ENCODE measurements at places on chromosomes 5 and 9.

GRCh38 chr9:33265211-33265865, 489 bp downstream of the CHMP5 start:
- DNase-seq: no peak

DNA sequence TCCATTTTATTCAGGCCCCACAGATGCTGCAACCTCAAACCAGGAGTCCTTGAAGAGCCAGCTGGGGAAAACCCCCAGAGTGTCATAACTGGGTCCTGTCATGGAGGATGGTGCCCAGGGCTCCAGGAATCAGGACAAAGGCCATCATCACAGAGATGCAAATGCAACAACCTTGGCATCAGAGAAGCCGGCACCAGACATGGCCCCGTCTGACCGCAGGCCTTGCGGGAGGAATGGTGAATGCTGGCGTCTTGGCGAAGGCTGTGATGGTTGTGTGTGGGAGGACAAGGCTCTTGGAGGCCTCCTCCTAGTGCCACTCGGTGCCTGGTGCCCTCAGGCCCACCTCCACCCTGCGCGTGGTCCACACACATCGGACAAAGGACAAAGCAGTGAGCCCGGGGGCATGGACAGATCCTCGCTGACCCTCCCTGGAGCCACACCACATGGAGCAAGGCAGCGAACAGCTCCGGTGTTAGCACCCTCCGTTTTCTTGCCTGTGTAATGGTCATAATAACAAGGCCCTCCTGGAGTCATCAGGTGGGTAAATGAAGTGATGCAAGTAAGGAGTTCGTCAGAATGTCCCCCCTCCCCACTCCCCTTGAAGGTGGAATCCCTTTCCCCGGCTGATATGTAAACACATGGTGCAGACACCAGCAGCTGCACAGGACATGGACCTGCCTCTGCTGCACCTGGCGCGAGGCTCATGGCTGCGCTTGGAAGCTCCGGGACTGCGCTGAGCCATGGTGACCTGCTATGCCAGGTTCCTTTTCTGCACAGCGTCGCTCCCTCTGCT, 380.7 kb downstream of the IRX2 start:
- no peak for DNase-seq

DNA sequence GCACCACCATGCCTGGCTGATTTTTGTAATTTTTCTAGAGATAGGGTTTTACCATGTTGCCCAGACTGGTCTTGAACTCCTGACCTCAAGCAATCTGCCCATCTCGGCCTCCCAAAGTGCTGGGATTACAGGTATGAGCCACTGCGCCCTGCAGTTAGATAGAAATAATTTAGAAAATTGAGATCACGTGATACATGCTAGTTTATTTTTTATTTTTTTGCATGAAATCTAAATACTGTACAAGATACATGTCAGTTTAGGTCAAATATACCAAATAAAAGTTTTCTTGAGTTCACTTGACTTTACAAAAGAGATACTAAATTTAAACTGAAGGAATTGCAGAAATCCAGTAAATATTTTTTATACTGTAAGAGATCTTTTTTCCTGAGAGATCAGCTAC, 304.2 kb downstream of the YTHDC2 start:
- DNase-seq: no peak

- DNase-seq: no peak
Observed at GRCh38 chr5:141192110-141192725, at the start of gene PCDHB10. TSS of gene PCDHB10 (plus strand) at chr5:141192353. CDS start at chr5:141192553, 200 bp downstream.

DNA sequence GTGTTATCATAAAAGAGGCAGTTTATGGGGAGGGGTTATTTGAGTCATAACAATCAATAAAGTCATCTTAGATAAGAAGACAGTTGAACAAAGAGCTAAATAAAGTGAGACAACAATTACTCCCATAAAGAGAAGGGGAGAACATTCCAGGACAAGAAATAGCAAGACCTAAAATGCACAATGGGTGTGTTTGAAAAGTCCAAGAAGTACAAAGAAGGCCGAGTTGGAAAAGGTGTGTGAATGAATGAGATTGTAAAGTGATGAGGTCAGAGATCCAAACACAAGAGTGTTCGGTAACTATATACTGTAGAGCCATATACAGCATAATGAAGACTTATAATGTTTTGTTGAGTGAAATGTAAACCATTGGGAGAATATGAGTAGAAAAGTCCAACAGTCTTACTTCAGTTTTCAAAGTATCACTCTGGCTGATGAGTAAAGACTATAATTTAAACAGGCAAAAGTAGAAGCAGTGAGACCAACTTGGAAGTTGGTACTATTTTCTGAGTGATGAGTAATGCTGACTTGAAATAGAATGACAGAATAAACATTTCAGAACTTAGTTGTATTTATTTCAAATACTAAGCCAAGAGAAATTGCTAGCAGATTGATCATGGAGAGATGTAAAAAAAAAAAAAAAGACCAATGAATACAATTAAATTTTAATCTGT, 868.7 kb upstream of the CDH9 start:
- DNase-seq: no peak

DNA sequence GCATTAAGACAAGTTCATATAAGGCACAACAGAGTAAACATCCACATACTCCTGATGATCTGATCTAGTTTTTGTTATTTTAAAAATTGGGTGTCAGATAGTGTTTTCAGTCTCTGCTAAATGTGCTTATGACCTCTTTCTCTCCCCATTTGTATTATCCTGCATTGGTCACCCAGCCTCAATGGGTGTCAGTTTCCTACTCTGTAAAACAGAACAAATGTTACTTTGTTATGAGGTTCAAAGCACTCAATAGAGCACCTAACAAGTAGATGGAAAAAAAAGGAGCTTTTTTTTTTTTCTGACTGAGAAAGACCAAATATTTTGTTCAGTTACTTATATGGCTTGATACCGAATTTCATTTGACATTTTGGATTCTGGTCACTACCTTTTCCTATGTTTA, 33.6 kb upstream of the RASGRF2 start:
- DNase-seq: no peak

- DNase-seq: no peak
Observed at GRCh38 chr5:28190011-28190410, 1151.6 kb upstream of the CDH9 start.

- DNase-seq: peak; percentile 33
Observed at GRCh38 chr5:175896301-175897040, 25.1 kb downstream of the CPLX2 start.

DNA sequence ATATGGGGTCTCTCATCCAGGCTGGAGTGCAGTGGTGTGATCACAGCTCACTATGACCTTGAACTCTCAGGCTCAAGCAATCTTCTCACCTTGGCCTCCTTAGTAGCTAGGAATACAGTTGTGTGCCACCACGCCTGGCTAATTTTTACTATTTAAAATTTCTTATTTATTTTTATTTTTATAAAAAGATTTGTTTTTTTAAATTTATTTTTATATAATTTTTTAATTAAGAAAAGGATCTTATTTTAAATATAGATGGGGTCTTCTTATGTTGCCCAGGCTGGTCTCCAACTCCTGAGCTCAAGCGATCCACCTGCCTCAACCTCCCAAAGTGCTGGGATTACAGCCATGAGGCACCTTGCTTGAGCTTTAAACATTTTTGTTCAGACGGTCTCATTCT, 2.4 kb upstream of the ZCCHC7 start:
- no peak for DNase-seq

GRCh38 chr5:134647750-134648424, 698 bp upstream of the SEC24A start:
- no peak for DNase-seq

- DNase-seq: no peak
Observed at GRCh38 chr9:10032166-10032565, 580.6 kb downstream of the PTPRD start.

DNA sequence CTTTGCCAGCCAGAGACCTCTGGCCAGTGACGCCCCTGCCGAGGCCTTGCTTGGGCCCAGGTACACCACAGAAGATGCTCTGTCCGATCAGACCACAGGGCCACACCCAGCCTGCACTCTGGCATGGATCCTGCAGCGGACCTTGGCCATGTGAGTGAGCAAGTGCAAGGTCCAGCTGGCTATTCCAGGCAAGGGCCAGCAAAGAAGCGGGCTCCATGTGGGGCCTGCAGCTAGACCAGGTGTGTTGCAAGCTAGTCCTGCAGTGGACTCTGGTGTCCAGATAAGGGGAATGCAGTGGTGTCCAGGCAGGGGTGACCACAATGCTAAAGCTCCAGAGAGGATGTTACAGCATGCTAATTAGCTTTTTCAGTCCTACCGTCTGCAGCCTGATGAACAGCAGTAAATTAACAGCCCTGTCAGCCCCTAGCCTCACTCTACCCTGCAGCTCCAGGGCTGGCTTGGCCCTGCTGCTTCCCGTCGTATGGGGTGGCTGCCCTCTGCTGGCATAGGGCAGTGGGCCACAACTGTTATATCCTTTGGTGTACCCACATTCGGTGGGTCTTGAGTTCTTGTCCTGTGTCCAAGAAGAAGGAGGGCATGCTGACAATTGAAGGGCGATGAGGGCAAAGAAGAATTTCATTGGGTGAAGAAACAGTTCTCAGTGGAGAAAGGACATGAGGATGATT, 284.5 kb upstream of the POU5F2 start:
- no peak for DNase-seq

- no peak for DNase-seq
Observed at GRCh38 chr9:127087411-127087810, 35.0 kb downstream of the ANGPTL2 start.

GRCh38 chr5:36363101-36363500, 61.4 kb upstream of the RANBP3L start:
- DNase-seq: no peak

All from left lung (tissue), 14 donors.